ENCODE measurements at places on chromosomes 7 and 10. TPM values are rescaled to one million over a fixed set of nuclear protein-coding genes. Genes with fewer than 3 reads are reported as not detected.

ACTL6B gene
- not detected for polyA plus RNA-seq

RBP4 gene
- polyA plus RNA-seq: 1.3 TPM

ASB15 gene
- polyA plus RNA-seq: 3.3 TPM

SLIT1 gene
- 1.0 TPM for polyA plus RNA-seq

CHPF2 gene
- 26.8 TPM for polyA plus RNA-seq

MEOX2 gene
- 63.3 TPM for polyA plus RNA-seq

TMEM273 gene
- 5.2 TPM for polyA plus RNA-seq

GIMAP5 gene
- 8.9 TPM for polyA plus RNA-seq

PRSS37 gene
- polyA plus RNA-seq: not detected

NEUROG3 gene
- not detected for polyA plus RNA-seq

DNA sequence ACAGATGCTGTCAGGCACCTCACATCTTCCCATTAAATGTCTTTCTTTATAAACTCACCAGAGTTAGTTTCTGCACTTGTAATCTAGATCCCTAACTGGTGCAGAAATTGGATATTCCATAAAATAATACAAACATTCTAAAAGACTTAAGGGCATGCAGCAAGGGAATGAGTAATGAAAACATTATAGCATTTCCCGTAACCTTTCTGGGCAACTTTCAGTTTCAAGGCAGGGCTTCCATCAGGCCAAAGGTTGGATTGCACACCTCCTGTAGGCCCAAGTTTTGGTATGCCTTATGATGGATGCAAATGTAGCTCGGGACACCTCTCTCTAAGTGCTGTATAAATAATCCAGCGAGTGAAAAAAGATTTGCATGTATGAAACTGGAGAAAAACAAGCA, 129.9 kb upstream of the LYZL2 start:
- no peak for DNase-seq

- DNase-seq: no peak
These were observed 114.0 kb upstream of the TCF7L2 start for GRCh38 chr10:112835944-112836451.

- peak; percentile 63 for DNase-seq
These were observed 11.5 kb downstream of the PMS2 start for GRCh38 chr7:5997210-5997808.

- no peak for DNase-seq
These were observed 64.1 kb downstream of the LYZL2 start for GRCh38 chr10:30565449-30565848.

GRCh38 chr10:4242561-4243035, 457.6 kb upstream of the KLF6 start:
- DNase-seq: no peak

DNA sequence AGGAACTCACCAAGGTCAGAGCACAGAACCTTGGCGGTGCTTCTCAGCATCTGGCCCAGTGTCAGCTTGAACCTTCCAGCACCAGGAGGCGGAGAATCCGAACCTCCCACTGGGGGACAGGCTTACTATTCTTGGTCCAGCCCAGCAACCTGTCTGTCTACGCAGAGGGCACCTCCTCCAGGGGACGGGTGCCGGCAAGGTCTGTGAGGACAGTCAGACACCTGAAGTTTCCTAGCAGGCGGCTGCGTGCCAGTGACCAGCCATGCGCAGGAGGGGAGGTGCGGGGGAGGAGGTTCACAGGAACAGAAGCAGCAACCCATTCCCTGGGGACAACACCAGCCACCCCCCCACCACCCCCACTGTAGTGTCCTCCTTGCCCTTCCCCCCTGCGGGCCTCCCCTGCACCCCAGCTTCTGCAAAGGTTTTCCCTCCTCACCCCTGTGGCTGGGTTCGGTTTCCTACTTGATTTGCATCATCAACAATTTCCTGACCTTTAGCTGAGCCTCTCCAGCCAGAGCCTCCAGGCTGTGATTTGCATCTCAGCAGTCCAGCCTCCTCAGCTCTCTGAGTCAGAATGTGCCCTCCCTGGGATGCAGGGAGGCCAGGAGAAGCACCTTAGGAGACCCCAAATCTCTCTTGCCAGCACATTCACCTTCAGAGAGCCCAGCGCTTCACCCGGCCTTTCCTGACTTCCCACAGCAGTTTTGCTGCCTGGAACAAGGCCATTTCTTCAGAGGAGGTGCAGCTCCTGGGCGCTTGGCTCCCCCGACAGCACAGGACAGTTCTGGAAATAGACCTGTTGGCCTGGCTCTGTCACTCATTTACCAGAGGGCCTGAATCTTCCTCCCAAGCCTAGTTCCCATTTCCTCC, 107.5 kb upstream of the NPS start:
- no peak for DNase-seq

- peak; percentile 4 for DNase-seq
These were observed 11.2 kb downstream of the C10orf120 start for GRCh38 chr10:122688293-122688989.

- DNase-seq: no peak
These were observed 289.3 kb downstream of the GRID1 start for GRCh38 chr10:86077271-86077670.

- no peak for DNase-seq
These were observed 150.4 kb upstream of the GNAI1 start for GRCh38 chr7:79984210-79984609.

DNA sequence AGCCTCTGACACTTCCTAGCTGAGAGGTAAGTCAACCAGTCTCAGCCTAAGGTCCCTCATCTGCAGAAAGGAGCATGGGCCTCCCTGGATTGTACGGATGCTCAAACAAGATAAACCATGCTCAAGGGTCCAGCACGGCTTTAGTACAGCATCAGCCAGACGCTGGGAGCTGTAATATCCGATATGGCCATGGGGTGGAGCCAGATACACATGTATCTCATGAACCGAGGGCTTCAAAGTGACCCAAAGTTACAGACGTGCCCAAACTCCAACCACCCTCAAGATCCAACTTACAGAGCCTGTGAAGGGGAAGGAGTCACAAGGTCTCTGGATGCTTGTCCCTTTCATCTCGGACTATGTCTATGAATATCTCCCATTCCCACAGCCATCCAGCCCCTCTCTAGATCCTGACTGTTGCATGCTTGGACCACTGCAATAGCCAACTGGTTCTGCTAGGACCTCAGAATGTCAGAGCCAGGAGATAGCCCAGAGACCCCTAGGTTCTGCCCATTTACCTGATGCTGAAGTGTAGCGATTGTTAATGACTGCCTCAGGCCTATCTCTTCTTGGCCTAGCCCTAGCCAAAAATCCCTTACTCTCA, 142.4 kb downstream of the SH3PXD2A start:
- peak; percentile 86 for DNase-seq

GRCh38 chr7:3154881-3155494, 111.3 kb upstream of the CARD11 start:
- no peak for DNase-seq

DNA sequence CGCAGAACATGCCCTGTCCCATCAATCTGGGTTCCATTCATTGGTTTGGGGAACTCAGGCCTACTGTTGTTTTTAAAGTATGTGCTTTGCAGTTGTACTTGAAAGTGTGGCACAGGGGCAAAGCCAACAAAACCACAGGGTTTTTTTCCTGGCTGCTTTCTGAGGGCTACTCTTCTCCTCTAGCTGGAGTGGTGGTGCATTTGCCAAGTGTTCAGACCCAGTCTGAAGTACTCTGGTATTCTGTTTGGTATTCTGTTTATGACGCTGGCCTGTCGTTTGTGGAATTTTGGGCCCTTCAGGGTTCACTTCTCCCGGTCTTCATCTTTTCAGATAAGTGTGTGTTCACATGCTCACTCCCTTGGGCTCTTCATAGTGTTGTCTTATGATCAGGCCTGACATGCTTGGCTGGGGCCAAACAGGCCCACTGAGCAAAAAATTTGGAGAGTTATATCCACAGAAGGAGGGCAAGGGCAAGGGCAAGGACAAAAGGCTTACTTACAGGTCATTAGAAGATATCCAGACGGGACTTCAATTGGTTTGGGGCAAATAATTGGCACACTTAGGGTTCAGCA, 26.3 kb downstream of the SLC26A4 start:
- no peak for DNase-seq

GRCh38 chr7:120307991-120308545, 35.1 kb downstream of the KCND2 start:
- no peak for DNase-seq

GRCh38 chr7:133039614-133040013, 42.3 kb downstream of the CHCHD3 start:
- no peak for DNase-seq

- DNase-seq: no peak
These were observed 392.2 kb upstream of the GALNT17 start for GRCh38 chr7:70739646-70740210.

DNA sequence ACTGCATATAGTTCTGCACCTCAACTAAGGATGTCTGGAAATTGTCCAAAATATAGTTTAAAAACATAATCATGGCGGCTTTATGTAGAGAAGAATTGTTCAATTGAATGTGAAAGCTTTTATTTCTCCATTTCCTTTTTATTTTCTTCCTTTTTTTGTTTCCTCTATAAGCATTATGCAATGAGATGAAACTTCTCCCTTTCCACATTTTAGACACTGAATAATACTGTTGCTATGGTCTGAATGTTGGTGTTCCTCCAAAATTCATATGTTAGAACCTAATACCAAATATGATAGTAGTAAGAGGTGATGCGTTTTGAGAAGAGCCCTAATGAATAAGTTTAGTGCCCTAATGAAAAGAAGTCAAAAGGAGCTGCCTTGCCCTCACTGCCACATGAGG, 175.0 kb downstream of the RNLS start:
- DNase-seq: no peak

GRCh38 chr10:133021116-133021962, 66.4 kb upstream of the ADGRA1 start:
- no peak for DNase-seq

- peak; percentile 53 for DNase-seq
These were observed 75.1 kb downstream of the MAD1L1 start for GRCh38 chr7:2157473-2158279.

DNA sequence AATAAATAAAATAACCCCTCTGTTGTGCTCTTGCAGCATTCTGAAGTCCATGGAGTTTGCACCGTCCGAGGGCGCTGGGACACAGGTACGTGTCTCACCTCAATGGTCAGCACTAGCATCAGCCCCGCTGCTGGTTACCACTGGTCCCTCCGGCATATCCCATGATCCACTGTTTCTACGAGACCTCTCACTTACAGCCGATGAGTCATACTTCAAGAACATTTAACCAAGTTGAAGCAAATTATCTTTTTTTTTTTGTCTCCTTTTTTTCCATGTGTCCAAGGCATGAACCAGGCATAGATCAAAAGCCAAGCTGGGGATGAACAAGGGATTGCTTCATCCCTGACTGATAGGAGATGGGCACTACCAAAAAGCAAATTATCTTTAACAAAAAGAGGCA, 92.9 kb upstream of the SH2B2 start:
- no peak for DNase-seq

DNA sequence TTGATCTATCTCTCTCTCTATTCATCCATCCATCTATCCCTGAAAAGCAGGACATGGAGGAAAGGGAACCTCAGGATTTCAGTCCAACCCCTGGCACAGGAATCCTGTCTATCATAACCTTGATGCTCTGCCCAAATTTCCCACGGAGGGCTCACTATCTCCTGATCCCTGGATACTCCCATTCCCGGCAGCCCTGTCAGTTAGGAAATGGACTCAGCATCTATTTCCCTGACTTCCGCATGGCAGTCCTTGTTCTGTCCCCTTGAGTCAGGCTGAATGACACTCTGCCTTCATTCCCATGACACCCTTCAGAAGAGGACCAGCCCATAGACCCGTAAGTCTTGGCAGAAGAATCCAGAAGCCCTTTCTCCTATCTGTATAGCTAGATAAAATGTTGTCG, 77.7 kb downstream of the VWA2 start:
- no peak for DNase-seq

All from muscle of arm (tissue), 14 donors.